ENCODE measurements at places on chromosomes 11 and 22.

- DNase-seq = no peak
Observed at GRCh38 chr11:32615422-32615821, 31.8 kb downstream of the EIF3M start.

GRCh38 chr11:120746836-120747609, 235.5 kb downstream of the GRIK4 start:
- DNase-seq = no peak

GRCh38 chr11:17846852-17847453, 112.4 kb downstream of the KCNC1 start:
- no peak for DNase-seq

DNA sequence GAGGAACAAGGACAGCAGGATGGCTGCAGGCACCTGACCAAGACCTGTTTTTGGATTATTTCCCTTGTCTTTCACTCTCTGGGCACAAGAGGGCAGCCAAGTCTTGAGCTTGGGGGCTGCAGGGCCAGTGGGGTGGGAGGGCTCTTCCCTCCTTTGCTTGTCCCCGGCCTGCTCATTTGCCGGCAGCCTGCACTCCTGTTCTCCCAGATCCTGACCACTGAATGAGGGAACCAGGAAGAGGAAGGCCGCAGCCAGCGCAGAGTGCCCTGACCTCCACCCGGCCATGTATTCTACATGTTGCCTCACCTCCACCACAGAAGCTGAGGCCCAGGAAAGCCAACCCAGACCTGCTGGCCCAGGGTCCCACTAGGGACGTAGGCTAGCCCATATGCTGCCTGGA, 15.5 kb upstream of the NNMT start:
- no peak for DNase-seq

DNA sequence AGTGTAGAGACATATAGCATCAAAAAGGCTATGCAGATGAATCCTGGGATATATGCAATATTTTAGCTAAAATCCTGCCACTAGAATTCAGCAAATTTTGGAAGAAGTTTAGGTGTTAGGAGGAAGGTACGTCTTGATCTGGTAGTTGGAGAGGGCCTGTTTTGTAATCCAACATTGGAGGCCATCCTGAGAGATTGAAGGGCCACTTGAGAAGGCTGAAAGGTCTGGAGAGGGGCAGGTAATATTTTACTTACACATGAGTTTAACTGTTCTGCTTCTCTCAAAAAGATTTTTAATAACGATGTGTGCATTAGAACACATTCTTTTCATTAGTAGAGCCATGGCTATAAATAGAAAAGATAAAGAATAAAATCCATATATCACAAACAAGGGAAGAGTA, 422.1 kb downstream of the RAB38 start:
- DNase-seq = no peak

GRCh38 chr11:1852271-1852876, 510 bp upstream of the LSP1 start:
- DNase-seq = no peak

DNA sequence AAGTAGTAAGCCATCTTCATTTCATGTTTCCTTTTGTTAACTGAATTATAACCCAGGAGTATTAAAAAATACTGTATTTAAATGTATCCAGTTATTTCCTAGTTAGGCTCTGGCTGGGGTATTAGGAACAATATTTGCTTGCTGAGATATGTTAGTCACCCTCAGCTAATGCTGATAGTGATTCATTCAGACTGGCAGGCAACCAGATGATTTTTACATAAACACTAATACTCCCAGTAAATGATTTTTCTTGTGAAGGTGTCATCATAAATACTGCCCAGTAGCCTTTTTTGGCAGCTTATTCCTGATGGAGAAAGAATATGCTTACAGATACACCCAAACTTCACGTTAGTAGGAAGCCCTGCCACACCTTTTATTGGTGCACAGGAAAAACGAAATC, 8.1 kb downstream of the YWHAH start:
- DNase-seq = no peak
